ENCODE measurements at places on chromosomes 3 and 15.
A peak's percentile ranks its signal among the peaks of the same experiment; 100 is the strongest.

DNA sequence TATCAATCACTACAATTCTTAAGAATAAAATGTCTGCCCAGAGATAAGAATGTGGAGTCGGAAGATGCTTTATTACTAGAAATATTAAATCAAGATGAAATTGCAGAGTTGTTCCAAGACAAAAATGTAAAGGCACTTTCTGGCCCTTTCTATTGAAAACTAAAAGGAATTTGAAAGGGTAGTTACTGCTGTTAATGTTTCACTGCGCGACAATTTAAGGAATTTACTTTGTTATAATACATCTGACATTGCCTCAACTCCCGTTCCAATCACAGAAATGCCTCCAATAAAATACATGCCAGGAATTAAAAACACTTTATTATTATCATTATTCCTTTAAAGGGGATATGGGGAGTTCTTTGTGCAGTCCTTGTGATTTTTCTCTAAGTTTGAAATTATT is 26.4 kb downstream of the RSL24D1 start:
- DNase-seq, result no peak

DNA sequence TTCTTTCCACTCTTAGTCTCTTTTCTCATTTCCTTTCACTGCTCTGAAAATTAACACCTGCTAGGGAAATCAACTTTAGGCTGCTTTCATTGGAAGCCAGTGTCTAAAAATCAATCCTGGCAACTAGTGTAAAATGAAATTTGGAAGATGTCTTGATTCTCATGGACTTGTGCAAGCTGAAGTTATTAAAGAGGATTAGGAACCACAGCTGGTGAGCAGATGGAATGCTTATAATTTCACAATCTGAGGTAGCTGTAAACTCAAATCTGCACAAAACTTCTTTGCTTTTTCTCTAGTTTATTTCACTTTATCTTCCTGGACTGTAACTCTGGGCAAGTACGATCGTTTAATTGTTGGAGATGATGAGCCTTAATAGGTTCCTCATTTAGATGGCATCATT is 175.6 kb downstream of the GHSR start:
- DNase-seq, result no peak

DNA sequence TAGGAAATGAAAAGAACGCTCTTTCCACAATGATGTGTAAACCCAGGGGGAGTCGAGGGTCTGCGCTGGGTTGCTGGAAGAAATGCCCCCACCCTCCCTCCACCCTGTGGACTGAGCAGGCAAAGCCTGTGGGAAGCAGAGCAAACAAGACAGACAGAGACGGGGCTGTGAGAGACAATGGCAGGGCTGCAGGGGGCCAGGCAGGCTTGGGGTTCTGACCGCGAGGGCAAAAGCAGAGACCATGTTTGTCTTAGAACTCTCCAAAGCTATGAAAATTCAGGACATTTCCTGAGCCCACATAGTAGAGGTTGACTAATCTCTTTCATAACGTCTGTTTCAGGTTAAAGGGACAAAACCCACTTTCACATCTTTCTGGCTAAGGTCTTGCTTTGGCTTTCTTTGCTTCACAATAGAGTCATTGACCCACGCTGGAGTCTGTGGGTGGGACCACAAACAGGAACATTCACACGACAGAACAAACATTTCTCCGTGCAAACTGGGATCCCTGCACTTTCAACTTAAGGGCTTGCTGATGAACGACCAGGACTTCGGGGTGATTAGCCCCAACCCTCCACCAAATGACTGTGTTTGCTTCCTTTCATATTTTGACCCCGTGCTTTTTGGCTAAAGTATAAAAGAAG is 156.0 kb upstream of the TPM1 start:
- no peak for DNase-seq

GRCh38 chr3:64074060-64074459 is 50.8 kb upstream of the PSMD6 start:
- DNase-seq, result no peak

DNA sequence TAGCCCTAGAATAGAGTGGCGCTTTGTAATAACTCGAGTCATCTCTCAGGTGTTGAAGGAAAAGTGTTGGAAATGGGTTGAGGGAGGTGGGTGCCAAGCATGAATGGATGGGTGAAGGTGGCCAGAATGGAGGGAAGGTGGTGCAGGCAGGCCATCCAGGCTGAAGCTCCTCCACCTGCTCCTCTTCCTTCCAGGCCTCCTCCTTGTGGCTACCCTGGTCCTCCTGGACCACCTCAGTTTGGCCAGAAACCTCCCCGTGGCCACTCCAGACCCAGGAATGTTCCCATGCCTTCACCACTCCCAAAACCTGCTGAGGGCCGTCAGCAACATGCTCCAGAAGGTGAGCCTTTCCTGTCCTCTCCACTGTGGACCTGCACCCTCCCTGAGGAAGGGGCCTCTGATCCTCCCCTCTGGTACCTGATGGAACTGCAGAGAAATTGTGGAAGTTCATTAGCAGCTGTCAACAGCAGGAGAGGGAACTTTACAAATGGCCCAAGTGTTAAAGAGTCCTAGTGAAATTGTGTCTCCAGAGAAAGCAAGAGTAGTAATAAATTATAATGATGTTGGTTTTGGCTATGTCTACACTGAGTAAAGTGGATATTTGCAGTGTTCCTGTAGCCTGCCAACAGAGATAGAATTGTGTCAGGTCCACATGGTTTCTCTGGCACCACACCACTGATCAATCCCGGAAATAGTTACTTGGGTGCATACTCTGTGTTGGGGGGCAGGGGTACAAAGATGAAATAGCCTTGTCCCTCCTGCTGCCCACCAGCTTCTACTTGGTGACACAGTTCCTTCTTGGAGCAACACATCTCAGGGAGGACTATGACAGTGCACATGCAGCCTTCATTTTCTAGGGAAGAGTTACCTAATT is 1.6 kb downstream of the IL12A start:
- DNase-seq, result no peak

DNA sequence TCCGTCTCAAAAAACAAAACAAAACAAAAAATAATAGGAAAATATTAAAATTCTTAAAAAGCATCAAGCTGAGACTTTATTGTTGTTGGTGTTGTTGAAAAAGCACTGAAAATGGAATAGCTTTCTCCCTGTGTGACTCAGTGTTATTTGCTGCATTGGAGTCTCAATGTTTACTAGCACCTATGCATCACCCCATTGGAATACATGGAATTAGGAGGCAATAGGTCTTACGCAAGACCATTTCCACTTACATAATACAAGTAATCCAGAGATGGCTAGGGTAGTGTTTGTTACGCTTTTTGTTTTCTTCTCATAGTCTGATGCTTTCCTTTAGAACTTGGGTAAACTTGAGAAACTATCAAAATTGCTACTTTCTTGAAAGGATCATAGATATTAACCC is 15.2 kb downstream of the GXYLT2 start:
- no peak for DNase-seq

- no peak for DNase-seq
These were observed 11.6 kb upstream of the PLD1 start for GRCh38 chr3:171821778-171822358.

- DNase-seq, result no peak
These were observed 361.0 kb upstream of the IL12A start for GRCh38 chr3:159627634-159628033.

- no peak for DNase-seq
These were observed 260.3 kb upstream of the MRPL3 start for GRCh38 chr3:131762981-131763564.

- DNase-seq, result no peak
These were observed 38.6 kb downstream of the LYZL4 start for GRCh38 chr3:42371776-42372175.

DNA sequence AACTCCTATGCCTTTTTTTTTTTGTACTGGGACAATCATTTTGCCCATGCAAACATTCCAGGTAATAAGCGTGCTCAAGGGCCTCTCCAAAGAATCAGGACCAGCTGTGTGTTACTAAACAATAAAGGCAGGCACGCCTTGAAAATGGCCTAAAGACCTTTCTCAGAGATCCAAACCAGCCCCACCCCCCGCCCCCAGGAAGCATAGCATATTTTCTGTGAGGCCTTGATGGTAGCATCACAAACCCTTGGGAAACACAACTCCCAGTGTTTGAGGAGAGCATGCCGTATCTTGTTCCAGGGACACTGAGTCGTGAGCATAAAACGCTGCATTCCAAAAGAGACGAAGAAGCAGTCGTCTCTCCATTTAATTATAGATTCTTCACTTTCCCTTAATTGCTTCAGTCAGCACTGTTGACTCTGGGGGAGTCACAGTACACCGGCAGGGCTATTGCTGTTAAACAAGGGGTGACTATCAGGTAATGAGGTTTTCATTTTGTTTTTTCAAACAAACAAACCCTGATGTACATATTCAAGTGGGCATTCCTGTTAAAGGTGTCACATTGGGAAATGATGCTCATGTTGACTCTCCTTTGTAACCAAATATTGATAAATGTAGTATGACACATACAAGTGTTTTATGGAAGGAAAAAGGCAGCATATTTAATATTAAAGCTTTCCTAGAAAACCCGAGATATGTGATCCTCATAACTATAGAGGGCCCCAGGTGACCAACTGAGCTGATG is 4.4 kb upstream of the TPM1 start:
- DNase-seq, result no peak

DNA sequence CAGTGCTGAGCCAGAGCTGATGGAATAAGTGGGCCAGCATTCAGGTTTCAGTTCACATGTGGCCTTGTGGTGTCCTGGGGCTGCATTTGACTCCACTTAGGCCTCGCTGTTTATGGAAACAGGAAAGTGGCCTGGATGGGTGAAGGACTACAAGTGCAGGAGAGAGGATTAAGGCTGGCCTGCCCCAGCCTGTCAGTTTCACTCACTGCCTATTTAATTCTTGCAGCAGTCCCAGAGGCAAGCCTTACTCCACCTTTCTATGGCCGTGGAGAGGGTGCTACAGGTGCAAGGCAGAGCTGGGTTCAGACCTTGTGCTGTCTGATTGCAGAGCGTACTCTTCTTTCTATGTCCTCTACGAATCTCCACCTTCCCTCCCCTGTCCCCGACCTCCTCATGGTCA is 37.7 kb downstream of the ABHD17C start:
- no peak for DNase-seq

DNA sequence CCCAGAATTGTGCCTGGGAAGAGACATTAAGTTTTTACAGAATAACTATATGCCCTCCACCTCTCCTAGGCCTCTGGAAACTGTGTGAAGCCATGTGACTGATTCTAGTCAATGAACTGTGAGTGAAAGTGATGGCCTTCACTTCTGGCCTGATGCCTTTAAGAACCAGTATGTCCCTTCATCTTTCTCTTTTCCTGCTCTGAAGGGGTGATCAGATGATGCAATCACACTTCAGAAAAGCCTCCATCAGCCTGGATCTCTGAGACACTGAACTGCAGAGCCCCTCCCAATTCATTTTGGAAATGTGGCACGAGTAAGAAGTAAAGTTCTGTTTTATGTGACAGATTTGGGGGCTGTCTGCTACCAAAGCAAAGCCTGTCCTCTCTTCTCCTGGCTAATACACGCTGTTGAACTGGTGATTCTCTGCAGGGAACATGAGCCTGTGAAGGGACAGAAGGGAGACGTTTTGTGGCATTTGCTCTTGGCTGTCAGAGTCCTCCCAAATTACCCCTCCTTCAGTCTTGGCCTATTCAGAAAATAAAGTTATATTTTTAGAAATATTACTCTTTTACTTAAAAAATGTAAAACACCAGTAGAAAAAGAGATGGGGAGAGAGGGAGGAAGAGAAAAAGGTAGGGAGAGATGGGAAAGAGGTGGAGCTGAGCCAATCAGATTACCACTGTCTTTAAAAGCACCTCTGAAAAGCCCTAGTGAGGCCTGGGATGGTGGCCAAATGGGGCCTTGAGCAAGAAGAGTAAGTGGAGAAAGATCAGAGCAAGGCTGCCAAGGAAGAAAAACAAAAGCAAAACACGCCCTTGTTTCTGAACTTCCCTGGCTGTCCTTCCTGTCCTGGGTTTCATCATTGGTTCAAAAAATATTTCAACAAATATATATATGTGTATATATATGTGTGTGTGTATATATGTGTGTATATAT is 40.9 kb upstream of the RYK start:
- DNase-seq, result no peak

GRCh38 chr15:53978253-53978906 is at the start of gene UNC13C:
TSS of gene UNC13C (plus strand) at chr15:53978441. CDS start at chr15:54012904, 34,463 bp downstream.
- DNase-seq, result no peak

GRCh38 chr3:9727041-9727595 is 4.4 kb upstream of the BRPF1 start:
- peak; percentile 41 for DNase-seq
